ENCODE measurements at places on chromosomes 12 and 14. TPM values are rescaled to one million over a fixed set of nuclear protein-coding genes. Genes with fewer than 3 reads are reported as not detected.

DNA sequence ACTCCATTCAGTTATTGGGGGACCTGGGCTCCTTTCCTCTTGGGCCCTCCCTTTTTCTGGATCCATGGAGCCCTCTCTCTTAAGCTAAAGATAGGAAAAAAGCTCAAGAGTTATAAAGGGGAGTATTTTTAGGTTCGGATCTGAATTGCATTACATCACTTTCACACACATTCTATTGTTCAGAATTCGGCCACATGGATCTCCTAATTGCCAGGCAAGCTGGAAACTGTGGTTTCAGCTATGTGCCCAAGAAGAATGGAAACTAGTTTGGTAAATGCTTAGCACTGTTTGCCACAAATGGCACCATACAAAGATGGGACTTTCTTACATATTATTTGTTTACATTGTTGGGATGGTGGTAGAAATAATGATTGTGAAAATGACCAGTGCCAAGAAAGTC lies 145.6 kb downstream of the LRIG3 start:
- DNase-seq, result no peak

DNA sequence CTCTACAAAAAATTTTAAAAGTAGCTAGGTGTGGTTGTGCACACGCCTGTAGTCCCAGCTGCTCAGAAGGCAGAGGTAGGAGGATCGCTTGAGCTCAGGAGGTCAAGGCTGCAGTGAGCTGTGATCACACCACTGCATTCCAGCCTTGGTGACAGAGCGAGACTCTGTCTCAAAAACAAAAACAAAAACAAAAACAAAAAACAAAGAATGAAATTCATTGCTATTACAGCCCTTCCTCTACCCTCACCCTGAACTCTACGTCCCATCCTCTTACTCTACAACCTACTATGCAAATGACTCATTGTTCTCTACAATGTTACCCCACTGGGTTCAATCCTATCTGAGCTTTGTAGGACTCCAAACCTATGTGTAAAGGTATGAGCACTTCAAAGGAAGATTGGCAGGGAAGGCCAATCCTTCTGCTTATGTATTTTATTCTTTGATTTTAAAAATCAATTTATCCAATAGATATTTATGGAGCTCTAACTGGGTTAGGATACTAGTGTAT lies 39.3 kb downstream of the NINJ2 start:
- no peak for DNase-seq

DNA sequence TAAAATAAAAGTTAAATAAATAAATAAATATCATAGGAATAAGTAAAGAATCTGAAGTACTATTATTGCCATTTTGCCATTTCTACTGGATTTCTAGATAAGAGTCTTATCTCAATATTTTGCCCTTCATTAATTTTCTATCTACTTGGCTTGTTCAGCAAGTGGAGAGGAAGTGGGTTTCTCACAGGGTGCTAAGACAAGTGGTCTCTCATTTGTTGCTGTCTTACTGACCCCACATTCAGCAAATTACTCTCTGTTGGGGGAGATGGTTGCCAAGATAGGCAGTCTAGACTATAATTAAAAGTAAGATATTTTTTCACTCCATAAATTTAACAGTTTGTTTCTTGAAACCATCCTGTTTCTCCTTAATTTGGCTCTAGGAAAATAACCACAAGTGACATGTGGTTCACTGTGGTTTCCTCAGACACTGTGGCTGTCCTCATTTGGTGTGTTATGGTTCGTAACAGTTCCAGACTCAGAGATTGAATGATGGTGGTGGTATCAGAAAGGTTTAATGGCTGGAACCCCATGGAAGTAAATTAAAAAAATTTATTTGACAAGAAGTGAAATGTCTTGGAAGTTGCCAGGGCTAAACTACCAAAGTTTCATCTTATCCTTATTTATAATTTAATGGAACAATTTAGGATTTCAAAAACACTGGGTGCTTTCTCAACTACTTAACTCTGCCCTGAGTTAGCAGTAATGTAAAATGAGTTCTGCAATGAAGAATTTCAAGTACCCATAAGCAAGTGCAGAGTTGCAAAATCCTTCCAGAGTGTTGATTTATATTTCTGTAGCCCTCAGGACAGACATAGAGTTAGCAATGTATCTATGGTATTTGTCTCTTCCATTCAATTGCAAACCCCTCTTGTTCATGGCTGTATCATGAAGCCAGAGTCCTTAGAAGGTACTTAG lies 214.8 kb downstream of the MSRB3 start:
- DNase-seq, result no peak

DNA sequence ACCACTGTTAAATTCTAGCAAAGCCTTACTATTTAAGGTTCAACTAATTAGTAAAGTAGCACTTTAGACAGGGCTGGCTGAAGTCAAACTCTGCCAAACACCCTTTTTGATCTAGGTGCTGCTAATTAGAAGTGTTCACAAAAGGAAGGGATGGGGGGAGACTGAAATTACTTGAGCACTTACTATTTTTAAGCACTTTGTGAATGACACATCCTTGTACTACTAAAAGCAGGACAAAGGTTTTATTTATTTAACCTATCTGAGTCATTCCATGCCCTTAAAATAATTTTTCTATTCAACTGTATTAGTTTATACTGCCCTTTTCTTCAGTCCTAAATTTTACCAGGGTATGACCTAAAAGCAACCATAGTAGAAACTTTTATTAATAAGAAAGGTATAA lies 20.1 kb downstream of the MBIP start:
- no peak for DNase-seq

DNA sequence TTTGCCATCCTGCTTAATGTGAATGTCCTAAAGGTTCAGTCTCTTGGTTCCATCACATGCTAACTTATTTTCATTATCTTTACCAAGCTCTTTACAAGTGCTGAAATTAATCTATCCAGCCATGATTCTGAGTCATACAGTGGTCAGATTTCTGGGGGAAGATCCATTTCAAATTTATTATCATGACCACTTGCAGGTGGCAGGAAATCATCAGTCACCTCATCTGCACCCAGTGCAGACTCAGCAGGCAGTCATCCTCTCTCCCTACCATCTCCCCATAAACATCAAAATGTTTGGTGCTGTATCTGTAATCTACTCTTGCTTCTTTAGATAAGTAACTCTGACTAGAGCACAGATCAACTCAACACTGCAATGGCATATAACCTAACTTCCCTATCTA lies 23.5 kb downstream of the ATG14 start:
- DNase-seq, result no peak

DNA sequence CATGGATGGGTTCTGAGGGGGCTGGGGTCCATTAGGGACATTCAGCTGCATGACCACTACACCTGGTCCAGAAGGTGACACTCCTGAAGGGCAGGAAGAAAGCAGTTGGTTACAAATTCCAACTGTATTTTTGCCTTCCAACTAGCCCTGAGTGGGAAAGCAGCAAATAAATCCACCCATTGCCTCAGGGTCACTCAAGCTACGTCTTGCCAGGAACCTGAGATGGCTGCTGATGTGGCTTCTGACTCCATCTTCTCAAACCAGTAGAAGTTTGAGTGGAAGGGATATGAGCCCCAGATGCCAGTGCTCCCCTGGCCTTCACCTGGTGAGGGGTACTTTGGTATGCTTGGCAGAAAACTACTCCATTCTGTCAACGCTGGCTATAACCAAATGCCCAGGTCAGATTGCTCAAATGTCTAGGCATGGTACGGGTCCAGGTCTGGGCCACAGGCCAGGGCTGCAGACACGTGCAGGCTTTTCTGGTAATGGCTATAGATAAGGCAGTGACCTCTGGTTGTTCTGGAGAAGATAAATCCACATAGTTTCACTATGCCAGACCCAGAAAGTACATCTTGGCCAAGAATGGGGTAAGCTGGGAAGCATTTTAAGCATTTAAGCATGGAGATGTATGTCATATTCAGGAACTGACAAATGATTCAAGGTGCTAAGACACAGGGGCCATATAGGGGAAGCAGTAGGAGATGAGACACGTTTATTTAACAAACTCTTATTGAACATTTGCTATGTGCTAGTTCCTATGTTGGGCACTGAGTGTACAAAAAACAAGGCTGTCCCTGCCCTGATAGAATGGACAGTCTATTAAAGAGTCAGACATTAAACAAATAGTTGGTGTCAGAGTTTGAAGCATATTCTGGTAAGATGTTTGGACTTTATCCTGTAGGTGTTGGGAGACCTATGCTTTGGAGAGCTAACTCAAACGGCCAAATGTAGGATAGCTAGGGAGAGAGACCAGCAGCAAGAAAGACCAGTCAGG lies 8.3 kb upstream of the STAC3 start:
- DNase-seq, result no peak

GRCh38 chr14:31025367-31026076 lies at the start of gene AP4S1:
Gene AP4S1 (plus strand): TSS chr14:31025649. CDS start chr14:31066197, 40,548 bp downstream.
- DNase-seq, result peak; percentile 35

- DNase-seq, result no peak
These were observed 41.7 kb downstream of the ZCRB1 start for GRCh38 chr12:42284157-42284556.

DNA sequence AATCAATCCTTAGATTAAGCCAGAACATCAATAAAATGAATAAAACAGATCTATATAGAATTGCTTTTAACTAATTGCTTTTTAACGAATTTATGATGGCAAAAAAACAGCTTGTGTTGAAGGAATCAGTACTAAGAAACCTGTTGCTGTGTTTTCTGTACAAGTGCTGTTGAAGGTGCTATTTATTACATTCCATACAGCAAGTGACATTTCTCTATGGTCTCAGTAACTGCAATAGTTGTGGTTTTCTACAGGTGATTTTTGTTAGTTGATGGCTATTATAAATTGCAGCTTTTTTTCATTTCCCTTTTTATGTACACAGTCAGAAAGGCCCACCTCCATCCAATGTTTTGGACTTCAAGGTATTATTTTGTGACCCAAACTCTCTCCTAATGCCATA lies 56.6 kb downstream of the SLC2A13 start:
- DNase-seq, result no peak

GRCh38 chr14:61662437-61663311 lies 32.6 kb upstream of the HIF1A start:
- peak; percentile 41 for DNase-seq

DNA sequence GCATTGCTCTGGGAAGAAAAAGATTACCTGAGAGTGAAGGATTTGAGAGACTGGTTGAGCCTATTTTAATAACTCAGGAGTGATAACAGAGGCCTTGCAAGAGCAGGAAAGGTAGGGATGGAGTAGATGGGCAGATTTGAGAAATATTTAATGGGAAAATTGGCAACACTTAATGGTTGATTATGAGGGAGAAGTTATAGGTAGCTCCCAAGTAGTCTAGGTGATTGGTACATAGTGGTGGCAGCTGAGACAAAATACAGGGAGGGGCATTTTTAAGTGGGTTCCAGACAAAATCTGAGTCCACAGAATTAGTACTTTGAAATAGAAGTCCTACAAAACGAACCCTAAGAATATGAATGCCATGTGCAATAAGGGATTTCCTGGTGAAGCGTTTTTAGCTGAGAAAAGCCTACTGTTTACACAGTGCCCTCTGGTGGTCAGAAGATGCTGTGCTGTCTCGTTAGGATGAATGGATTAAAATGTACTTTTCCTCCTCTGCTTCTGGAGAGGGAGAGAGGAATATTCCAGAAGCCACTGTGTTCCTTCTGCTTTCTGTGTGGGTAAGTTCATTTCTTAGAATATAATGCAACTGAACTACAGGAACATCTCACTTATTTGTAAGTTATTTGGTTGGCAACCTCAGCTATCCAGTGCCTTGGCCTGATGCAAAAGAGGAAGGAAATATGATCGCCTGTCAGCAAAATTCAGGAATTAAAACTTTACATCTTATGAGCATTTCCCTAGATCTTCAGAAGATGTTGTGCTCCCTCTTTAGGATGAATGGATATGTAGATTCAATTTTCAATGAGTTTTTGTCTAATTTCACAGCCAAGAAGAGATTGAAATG lies 6.5 kb downstream of the ZBTB1 start:
- peak; percentile 69 for DNase-seq

DNA sequence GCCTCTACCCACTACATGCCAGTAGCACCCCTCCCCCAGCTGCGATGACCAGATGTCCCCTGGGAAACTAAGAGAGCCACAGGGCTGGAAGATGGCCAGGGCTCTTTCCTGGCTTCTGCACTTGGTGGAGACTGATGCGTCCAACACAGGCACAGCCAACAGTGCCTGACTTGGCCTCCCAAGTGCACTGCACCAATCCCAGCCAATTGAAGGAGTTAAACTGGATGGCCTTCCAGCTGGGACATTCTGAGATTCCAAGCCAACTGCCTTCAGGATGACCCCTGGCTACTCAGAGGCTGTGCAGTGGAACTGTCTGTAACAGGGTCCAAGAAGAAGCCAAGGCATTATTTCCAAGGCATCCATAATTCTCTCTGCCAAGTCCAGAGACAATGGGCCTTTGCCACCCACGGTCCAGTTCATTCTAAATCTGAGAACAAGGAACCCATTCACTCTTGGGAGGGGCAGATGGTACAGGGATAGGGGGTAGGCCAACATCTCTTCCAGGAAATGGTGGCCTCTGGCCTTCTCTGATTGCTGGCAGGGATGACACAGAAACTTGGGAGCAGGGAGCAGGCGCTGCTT lies 35.2 kb downstream of the PRIMA1 start:
- DNase-seq, result no peak

DNA sequence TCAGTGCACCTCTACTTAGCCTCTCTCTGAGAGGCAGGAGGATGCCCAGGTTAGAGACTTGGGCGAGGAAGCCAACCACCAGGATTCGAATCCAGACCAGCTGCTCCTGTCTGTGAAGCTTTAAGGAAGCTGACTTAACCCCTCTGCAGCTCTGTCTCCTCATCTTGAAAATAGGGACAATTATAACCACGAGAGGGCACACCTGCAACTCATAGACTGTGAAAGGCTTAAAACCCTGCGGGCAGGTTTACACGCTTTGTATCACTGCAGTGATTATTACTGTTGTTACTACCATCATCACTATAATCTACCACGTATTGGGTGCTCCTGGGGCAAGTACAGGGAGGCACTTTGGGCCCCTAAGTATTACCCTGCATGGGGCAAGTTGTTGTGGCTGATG lies 379.8 kb downstream of the VRK1 start:
- peak; percentile 48 for DNase-seq

- no peak for DNase-seq
These were observed 9.4 kb downstream of the PPP1R12A start for GRCh38 chr12:79925492-79925891.

DNA sequence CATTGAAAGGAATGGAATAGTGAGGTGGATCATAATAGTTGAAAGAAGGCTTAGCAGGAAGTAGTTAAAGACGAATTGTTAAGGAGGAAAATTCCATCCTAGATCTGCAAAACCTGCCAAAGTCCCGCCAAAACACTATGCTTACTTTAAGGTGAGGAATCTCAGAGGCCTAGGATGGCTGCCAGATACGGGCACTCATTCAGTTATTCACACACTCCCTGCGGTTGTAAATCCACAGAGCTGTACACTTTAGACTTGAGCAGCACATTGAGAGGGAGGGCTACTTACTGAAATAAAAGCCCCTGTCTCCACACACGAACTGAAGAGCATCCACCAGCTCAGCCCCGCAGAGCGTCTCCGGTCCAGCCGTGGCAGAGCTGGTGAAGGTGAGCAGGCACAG lies 5.0 kb downstream of the IGF1 start:
- DNase-seq, result no peak

Gene TMTC1
- not detected for total RNA-seq

Gene KIF26A
- 0.10 TPM for total RNA-seq

Gene ESRRB
- total RNA-seq, result 0.23 TPM

Gene AMDHD1
- 2.2 TPM for total RNA-seq

Gene NKX2-1
- not detected for total RNA-seq

Gene APOLD1
- total RNA-seq, result 4.3 TPM

Gene KCTD10
- 30.0 TPM for total RNA-seq

Gene DCP1B
- total RNA-seq, result 20.9 TPM
